ENCODE measurements at places on chromosomes 16 and 17. TPM values are rescaled to one million over a fixed set of nuclear protein-coding genes. Genes with fewer than 3 reads are reported as not detected.

- DNase-seq = no peak
These were observed 1.9 kb downstream of the CIITA start for GRCh38 chr16:10878644-10879501.

DNA sequence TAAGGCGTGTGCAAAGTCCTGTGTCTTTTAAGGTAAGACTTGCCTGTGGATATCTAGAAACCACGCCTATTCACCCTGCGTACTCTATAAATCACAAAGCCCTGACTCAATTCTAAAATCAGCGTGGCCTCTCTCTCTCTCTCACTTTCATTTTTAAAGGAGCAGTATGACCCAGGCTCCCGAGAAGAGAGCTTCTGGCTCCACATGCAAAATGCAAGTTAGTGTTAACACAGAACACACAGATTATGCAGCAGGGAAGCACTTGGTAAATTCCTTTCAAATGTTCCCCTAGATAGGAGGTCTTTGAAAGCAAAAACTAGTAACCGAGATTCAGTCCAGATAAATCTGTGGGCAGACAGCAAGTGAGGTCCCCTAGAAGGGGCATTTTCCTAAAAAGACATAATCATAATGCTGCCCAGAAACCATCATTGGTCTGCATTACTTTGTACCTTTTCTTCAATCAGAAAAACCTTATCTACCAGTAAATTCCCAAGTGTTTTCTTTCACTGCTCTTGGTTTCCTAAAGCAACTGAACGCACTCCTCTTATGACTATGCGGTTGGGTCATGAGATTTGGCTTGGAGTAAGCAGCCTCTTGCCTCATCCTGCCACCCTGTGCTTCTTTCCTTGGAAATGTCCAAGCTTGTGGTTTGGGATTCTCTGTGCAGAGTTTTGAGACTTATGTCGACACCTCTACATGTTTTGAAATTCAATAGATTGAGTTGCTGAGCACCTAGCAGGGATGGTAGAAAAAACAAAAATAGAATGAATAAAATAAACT is 31.7 kb upstream of the KCNJ2 start:
- DNase-seq = no peak

Gene FN3K
- polyA plus RNA-seq = 24.6 TPM

Gene PRSS27
- 2.1 TPM for polyA plus RNA-seq

DNA sequence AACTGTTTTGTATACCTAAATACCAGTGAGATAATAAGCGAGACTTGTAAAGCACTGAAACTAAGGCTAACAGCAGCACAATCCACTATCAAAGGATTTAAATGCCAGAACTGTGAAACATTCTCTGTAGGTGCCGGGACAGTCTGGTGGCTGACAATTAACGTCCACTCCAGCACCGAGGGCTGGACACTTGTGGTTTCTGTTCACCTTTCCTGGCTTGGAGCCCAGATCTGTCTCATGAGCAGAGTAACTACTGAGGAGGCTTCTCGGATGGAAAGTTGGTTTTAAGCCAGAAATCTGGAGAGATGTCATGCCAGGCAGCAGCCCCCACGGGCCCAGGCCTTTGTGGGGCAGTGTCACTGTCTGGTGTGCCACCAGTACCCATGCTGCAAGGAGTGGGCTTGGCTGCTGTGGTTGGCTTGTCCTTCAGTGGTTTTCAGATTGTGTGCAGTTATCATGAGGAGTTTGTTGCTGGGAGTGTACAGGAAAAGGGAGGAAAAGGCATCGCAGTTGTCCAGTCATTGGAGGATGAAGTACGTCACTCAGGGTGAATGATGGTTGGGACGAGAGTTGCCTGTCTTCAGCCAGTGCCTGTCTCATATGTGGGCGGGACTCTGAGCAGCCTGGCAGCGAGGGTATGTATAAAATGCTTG is 35.5 kb downstream of the UBN1 start:
- no peak for DNase-seq

Gene PGP
- 12.7 TPM for polyA plus RNA-seq

DNA sequence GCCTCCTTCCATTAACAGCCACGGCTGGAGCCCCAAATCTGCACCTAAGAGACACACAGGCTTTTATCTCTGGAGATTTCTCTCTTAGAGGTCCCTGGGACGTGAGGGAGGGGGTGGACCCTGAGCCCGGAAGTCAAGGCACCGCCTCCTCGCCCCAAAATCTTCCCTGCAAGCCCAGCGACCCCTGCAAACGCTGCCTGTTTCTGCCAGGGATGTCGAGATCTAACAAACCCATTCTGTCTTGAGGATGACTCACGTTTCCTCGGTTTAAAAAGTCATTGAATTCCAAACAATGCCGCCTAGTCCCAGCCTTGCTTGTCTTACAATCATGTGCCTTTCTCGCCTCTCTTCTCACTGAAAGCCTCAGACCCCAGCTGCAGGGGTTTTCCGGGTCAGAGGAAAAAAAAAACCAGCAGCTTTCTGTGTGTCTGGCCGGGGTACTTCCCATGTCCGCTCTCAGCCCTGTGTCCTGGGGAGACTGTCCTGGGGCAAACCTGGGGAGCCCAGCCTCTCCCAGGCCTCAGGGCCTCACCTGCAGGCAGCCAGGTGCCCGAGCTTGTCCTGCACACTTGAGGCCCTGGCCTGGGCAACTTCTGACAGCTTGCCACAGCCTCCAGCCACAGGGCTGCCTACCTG is 15.4 kb downstream of the ARL2BP start:
- DNase-seq = no peak

Gene CBFA2T3
- polyA plus RNA-seq = 3.3 TPM

Gene CA10
- 17.0 TPM for polyA plus RNA-seq

DNA sequence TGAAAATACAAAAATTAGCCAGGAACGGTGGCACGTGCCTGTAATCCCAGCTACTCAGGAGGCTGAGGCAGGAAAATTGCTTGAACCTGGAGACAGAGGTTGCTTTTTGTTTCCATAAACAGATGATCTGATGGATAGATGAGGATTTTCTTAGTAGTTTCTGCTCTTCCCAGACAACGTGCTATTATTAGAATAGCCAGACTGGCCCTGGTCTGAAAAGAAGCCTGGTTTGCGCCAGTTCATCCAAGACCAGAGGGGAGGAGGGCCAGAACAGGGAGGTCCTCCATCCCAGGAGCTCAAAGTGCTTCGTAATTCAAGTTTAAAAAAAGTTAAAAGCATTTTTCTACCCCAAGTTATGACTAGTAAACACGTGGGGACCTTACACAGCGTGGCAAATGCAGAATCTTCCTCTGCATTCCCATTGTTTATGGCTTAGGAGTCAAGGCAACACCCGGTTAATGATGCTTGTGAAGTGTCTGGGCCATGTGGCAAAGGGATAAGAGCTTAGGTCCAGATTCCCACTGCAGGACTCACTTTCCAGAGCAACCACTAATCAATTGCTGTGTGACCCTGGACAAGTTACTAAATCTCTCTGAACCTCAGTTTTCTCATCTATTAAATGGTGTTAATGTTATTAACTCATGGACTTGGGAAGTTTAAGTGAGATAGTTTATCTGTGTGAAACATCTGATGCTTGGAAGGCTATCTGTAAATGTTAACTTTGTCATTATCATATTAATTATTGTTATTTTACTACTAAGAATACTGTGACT is 205.4 kb downstream of the CCDC182 start:
- DNase-seq = no peak

- no peak for DNase-seq
These were observed 262.7 kb downstream of the SNX29 start for GRCh38 chr16:12239226-12239625.

DNA sequence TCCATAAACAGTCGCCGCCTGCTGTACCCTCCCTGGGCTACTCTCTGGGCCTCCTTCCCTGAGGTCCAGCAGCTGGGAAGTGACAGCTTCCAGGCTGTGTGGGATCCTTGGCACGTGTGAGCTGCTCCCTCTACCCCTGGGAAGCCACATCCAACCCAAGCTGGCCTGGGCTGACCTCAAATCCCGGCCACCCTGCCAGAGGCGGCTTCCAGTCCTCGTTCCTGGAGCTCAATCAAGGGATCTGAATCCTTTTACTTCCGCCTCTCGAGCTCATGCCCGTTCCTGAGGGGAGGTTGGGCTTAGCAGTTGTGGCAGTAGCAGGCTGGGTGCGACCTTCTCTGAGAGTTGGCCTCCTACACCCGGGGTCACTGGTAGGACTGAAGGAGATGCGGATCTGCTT is 82.5 kb downstream of the NETO2 start:
- DNase-seq = no peak

Gene PMP22
- 65.4 TPM for polyA plus RNA-seq

DNA sequence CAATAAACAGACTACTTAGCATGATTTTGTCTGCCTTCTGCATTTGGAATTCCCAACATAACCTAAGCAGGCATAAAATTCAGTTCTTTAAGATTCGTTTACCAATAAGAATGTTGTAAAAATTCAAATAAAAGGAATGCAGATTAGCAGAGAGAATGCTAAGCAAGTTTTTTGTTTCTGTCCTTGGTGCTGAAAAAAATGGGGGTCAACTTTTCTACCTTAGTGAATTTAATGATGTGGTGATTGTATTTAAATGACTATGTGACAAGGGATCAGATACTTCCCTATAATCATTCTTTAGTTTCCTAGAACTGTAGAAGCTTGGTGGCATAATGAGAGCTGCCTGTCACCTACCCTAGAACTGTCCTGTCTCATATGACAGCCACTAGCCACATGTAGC is 159.5 kb downstream of the RBFOX1 start:
- DNase-seq = no peak

Gene CRHR1
- polyA plus RNA-seq = 0.55 TPM

DNA sequence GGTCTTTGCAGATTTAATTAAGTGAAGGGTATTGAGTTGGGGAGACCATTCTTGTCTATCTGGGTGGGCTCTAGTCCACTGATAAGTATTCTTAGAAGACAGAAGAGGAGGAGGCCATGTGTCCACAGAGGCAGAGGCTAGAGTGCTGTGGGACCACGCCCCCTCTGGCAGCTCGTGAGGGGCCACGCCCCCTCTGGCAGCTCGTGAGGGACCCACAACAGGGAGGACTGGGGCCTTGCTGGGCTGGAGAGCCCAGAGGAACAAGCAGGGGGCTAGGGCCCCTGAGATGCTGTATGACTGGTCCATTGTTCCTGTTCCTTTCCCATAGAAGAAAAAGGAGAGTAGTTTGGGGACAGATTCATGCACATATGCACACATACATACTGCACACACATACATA is 106.8 kb downstream of the METRNL start:
- DNase-seq = no peak

DNA sequence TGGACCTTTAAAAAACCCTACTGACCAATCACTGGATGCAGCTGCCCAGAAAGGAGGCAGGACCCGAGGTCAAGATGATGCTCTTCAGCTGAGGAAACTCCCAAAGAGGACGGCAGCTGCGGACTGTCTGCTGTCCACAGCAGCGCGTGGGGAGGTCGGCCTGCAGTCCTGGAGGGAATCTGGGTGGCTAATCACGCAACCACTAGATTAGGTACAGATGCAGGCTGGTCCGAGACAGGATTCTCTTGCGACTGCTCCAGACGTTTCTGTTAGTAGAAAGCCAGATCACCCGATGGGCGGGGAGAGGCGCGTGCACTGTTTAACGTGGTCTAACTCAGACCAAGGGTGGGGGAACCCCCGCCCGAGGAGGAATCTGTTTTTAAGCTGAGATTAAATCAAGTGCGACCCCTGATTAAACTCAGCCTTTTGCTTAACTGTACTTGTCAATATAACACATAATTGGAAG is 8.8 kb downstream of the CTRB2 start:
- DNase-seq = no peak

Gene WNK4
- polyA plus RNA-seq = 11.3 TPM

Gene PTX4
- 0.04 TPM for polyA plus RNA-seq

GRCh38 chr16:80462917-80463316 is 77.9 kb upstream of the DYNLRB2 start:
- no peak for DNase-seq

DNA sequence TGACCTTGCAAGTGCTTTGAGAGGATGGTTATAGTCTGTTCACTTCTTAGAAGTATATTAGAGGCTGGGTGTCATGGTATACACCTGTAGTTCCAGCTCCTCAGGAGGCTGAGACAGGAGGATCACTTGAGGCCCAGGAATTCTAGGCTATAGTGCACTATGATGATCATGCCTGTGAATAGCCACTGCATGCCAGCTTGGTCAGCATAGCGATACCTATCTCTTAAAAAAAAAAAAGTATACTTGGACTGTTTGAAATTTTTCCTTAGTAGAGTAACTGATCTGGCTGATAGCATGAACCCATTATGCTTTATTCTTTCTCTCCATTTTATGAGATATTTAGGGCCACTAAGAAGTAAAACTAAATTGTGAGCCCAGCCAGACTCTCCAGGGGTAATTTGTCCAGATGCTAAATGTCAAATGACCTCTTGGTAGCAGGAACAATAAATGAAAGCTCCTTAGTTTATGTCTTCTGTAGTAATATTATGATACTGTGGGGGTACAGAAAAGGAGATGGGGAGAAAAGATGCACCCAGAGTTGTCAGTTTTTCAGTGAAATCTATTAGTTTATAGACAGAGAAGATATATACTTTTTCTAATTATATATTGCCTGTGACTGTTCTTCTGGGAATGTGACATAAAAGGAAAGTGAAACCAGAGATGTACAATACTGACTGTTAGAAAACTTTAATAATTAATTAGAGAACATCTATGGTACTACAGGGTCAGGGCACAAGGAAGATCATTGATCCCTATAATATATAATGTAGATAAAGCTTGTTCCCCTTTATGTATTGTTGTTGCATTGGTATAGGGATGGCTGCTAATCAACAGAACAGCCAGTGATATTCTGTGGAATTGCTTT is 335.3 kb upstream of the TBX2 start:
- DNase-seq = no peak

- no peak for DNase-seq
These were observed 67.4 kb downstream of the SIAH1 start for GRCh38 chr16:48317614-48318315.

GRCh38 chr16:4110065-4110464 is 6.2 kb downstream of the ADCY9 start:
- DNase-seq = no peak

- no peak for DNase-seq
These were observed 62.8 kb upstream of the ADCY9 start for GRCh38 chr16:4179020-4179419.

DNA sequence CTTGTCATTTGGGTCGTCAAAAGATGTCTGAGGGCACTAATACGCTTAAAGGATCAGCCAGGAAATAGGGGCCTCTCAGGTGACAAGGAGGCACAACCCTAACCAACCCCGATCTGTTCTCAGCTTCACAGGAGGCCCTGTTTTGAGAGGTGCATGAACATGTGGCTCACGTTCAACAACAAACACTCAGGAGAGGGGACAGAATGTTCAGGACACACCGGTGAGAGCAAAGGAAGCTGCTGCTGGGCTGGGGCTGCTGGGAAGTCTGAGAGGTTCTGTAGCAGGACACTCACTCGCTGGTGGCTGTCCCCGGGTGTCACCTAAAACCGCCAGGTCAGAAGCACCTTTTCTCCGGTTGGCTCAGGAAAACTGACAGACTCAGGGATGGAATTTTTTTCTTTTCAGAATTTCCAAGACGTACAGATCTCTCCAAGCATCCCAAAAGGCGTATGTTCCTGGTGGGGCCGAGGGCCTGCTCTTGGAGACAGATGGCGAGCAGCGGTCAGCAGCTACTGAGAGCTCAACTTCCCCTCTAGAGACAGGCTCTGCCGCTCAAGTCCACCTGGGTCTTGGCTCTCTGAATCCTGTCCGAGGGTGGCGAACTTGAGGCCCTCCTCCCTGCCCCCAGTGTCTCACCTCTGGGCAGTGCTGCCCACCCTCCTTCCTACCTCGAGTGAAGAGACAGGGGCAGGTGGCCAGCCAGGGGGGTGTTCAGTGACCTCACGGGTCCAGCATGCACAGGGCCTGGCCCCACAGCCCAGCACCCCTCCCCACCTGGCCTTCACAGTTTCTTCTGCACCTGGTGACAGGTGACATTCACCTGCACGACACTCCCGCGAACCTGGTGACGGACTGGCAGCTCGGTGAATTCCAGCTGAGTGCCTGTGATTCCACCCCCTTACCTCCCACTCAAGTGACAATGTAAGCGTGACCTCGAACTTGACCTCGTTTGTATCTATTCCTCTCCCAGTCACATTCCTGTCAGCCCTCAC is 22.9 kb downstream of the CLUH start:
- DNase-seq = no peak
